ENCODE measurements at places on chromosomes 12 and 14.
A peak's percentile ranks its signal among the peaks of the same experiment; 100 is the strongest.

DNA sequence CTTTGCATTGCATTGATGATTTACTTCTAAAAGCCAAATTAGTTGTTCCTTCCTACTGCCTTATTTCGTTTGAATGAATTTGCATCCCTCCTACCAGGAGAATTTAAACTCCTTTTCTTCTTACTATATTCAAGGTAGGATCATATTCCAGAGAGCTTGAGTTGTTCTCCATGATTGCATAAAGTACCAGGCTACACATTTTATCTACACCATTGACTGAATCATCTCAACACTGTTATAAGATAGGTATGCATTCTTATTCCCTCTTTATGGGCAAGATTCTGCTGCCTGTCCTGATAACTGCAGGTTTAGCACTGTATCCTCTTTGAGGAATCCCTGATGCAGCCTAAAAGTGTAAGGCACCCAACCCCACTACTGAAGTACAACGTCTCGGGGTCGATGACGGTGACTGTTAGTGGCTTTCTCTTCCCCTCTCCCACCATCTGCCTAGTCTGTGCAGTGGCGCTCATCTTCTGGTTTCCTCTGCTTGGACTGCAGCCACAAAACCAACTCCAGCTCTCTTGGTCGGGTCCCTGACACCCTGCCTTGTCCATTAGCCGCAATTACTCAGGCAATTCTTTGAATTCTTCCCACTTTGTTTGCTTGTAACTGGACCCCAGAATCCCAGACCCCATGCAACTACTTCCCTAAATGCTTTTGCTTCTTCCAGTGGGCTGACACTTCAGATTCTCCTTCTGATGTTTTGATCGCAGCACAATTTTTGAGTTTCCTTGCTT lies 44.4 kb upstream of the STXBP6 start:
- no peak for DNase-seq

DNA sequence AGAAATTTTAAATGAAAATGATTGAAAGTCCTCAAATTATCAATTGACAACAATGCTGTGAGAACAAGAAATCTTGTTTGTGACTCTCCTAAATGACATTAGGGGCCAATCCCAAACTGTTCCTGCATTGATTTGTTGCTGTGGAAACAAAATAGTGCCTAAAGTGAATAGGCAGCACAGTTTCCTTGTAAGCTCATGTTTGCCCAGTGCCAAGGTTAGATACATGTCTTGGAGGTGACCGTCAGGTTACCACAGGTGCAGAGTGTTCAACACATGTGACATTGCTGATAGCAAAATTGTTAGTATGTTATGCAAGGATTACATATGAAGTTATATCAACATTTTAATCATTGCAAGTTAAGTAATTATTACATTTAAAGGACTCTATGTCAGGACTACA lies 292.6 kb downstream of the ACSS3 start:
- no peak for DNase-seq

DNA sequence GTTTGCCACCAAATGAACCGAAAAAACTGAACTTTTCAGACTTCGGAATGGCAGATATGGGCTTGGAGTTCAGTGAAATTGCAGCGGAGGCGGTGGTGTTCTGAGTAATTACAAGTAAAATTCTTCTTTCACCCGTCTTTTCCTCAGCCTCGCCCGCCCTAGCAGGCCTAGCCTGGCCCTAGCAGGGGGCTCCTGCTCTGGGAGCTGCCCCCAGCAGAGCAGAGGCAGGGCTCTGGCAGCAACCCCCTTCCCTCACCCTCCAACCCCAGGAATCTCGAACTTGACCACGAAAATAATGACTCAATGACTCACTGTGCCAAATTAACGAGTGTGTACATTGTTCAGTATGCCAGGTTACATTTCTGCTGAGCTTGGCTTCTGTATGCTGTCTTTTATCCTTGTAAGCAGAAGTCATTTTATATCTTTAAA lies 1.1 kb downstream of the PAPLN start:
- peak; percentile 85 for DNase-seq

- no peak for DNase-seq
Observed at GRCh38 chr12:89968151-89968700, 259.6 kb upstream of the ATP2B1 start.

- no peak for DNase-seq
Observed at GRCh38 chr12:121331248-121331647, 21.0 kb downstream of the ANAPC5 start.

GRCh38 chr14:105151084-105151837 lies 17.3 kb downstream of the JAG2 start:
- DNase-seq: no peak

DNA sequence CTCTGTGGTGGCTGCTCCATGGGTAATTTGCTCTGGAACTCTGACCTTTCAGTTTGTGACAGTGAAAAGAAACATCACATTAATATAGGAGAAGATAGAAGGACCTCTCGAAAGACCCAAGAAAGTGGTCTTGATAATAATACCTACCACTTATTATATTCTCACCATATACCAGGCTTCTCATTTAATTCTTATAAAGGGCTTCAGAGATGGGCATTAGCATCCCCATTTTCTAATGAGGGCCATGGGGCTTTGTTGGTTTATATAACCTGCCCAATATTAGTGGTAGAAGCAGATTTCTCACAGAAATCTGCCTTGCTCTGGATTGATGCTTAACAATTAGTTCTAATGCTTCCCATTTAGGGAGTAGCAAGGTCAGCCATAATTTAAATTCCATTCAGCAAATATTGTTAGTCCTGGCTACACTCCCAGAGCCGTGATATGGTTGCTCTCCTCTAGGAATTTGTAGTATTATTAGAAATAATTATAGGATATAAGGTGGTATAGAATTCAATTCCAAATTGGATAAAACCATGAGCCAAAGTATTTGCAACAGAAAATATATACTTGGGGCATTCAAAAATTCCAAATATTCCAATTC lies 7.4 kb upstream of the AMIGO2 start:
- peak; percentile 57 for DNase-seq

Measured in cardiac fibroblast (primary cell).